Sigmoid colon (tissue), 7 donors: ENCODE measurements at places on chromosomes 6 and 20. TPM values are rescaled to one million over a fixed set of nuclear protein-coding genes. Genes with fewer than 3 reads are reported as not detected.

DNA sequence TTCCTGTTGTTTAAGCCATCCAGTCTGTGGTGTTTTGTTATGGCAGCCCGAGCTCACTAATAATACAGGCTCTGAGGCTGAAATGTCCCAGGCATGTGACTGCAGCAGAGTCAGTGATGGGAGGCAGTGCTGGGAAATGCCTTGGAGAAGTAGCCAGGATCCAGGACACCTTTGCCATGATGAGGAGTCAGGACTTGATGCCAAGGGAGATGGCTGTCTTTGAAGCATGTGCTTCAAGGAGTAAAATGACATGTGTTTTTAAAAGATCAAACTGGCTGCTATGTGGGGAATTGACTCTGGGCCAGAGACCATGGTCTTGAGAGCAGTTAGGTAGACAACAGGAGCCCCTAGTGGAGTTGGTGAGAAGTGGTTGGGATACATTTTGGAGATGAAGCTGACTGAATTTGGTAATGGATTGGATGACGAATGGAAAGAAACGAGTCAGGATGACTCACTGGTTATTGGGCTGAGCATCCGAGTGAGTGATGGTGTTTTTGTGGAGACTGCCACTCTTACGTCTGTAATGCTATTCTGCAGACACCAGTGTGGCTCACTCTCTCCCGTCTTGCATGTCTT is 322.2 kb downstream of the PLCB1 start:
- no peak for DNase-seq

DNA sequence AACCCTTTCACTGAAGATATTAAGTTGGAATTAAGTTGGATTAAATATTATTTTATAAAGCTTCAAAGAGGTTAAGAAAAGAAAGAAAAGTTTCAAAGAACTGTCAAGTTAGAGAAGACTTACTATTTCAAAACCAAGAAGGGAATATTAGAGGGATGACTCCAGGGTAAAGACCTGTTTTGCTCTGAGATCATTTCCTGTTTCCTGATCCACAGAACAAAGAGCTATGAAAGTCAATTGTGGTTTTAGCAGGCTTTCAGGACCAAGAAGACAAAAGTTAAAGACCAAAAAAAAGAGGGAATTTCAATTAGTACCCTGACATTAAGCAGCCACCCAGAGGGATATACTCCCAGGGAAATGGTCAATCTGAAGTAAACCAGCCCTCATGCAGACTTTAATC is 19.4 kb downstream of the ESF1 start:
- DNase-seq: no peak

GRCh38 chr6:132400883-132401617 is at the start of gene MOXD1:
MOXD1 (minus strand) TSS chr6:132401475; CDS start chr6:132401426, 49 bp downstream.
- DNase-seq: peak; percentile 77

Gene HFE
- polyA plus RNA-seq: 6.9 TPM

Gene SPEF1
- polyA plus RNA-seq: not detected

DNA sequence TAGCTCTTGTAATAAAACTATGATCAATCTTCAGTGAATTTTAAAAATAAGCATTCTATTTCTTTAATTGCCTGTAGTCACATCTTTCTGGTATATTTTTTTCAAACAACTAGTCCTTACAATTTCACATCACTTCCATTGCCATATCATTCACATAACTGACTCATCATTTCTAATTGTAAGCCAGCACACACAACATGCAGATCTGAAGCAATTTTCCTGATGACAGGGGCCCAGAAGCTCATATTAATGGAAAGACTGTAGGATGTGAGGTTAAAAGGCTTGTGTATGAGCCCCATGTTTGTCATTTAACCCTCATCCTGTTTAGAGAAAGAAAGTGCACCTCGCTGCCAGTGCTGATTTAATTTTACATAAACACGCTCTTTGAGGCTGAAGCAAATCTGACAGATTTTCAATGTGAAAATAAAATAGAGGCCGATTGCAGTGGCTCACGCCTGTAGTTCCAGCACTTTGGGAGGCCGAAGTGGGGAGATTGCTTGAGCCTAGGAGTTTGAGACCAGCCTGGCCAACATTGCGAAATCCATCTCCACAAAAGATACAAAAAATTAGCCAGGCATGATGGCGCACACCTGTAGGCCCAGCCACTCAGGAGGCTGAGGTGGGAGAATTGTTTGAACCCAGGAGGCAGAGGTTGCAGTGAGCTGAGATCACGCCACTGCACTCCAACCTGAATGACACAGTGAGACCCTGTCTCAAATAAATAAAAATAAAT is 40.1 kb upstream of the LTV1 start:
- no peak for DNase-seq

GRCh38 chr20:25355011-25355595 is 35.5 kb downstream of the ABHD12 start:
- DNase-seq: no peak

Gene COL20A1
- polyA plus RNA-seq: not detected

Gene FAM83D
- 14.9 TPM for polyA plus RNA-seq
